ENCODE measurements at places on chromosomes 2 and 18.

GRCh38 chr2:215521031-215521430 is 85.2 kb upstream of the FN1 start:
- no peak for DNase-seq

DNA sequence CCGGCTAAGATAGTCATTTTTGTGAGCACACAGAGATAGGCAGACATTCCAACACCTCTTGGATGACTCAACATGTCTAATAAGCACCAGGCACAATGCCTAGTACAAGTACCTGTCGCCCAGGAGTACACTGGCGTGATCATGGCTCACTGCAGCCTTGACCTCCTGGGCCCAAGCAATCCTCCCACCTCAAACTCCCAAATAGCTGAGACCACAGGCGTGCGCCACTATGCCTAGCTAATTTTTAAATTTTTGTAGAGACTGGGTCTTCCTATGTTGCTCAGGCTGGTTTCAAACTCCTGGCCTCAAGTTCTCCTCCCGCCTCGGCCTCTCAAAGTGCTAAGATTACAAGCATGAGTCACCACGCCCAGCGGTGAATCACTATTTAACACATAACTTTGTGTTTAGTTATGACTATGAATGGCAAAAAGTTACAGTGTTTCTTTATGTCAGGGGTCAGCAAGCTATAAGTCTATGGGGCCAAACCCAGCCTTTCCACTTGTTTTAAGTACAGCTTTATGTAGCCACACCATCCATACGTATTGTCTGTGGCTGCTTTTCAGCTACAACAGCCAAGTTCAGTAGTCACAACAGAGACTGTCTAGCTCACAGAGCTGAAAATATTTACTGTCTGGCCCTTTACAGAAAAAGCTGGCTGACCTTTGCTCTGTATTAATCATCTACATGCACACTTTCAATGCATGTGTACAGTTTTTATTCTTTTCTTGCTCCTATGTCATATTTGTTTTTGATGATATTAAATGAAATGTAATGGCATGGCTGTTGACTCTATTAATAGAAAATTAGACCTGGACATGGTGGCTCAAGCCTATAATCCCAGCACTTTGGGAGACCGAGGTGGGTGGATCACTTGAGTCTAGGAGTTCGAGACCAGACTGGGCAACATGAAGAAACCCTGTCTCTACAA is 18.7 kb downstream of the ORC2 start:
- peak; percentile 62 for DNase-seq

DNA sequence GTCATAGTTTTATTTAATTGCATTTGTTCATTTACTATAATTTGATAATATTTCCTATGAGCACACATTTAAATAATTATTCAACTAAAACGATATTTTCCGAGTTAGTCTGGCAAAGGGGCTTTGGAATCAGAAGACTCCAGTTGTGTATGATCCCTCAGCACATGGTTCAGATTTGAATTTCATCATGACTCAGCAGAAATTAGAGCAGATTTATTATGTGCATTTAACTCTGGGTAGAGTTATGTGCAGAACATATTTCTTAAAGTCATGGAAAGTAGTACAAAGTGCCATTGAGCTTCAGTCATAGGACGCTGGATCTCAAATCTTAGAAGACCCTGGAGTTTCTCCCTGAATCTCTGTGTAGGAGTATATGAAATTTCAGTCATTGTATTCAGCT is 106.7 kb downstream of the ADCYAP1 start:
- DNase-seq: no peak

GRCh38 chr18:48308027-48308635 is 101.1 kb downstream of the ZBTB7C start:
- DNase-seq: no peak

DNA sequence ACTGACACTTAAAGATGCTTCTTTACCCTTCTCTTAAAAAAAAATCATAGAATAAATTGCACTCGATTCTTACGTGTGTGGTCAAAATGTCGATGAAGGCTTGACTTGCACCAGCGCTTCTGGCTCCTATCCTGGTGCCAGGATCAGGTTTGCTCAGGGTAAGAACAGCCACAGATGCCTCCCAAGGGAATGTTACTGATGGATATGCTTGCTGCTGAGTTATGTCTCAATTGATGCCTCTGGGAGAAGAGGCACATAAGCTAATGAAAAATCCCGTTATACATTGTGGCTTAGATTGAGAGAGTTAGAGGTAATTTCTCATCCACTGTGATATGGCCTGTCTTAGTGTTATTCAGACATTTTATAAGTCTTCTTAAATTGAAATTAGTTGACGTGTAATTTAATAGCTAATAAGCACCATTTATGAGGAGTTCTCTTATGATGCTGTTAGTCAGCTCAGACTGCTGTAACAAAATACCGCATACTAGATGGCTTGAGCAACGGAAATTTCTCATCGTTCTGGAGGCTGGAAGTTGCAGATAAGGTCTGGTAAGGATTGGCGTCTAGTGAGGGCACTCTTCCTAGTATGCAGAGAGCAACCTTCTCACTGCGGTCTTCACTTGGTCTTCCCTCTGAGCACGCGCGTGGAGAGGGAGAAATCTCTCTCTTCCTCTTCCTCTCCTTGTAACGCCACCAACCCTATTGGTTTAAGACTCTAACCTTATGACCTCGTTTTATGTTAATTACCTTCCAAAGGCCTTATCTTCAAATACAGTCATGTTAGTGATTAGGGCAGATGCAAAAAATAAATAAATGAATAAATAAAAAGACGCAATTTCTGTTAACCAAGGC is 116.6 kb upstream of the NOSTRIN start:
- DNase-seq: peak; percentile 61

DNA sequence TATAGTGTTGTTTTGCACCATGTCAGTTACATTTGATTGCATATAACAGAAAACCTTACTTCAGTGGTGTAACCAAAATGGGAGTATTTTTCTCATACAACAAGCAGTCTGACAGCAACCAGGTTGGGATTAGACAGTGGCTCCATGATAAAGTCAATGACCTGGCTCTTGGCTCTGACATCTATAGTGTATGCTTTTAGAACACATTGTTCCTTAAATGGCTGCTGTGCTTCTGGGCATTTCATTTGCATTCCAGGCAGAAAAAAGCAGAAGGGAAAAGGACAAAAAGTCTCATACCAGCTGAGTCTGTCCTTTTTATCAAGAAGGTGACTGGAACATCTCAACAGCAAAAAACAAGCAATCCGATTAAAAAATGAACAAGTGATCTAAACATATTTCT is 10.2 kb downstream of the MERTK start:
- peak; percentile 24 for DNase-seq

DNA sequence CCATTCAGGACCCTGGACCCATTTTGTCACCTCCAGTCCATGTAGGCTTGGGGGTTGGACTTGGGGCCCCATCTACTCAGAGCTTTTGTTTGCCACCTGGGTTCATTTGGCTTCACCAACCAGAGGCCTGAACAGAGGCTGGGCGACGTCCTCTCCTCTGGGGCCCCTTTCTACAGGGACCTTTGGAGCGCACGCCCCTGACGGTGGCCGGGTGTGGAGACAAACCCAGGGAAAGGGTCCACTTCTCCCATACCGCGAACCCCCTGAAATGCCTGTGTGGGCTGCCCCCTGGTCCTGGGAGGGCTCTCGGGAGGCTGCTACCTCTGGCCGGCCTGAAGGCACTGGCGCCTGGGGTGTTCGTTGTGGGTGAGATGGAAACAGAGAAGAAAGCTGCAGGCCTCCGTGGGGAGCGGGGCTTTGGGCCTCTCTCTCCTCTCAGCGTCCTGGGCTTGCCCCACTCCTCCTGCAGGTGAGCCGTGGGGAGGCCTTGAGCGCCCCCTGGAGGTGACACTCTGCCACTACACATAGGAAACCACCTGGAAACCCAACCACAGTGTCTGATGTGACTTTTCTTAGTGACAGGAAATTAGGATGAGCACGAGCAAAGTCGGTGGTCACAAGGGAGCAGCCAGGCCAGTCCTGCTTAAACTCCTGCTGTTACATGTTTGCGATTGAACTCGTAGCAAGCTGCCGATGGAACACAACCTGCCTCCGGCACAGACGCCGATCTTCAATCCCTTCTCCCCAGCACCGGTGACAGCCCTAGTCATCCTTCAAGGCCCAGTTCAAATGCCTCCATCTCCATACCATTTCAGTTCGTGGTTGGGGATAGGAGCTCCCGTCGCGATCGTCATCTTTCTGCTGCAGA is 12.0 kb upstream of the NTSR2 start:
- DNase-seq: peak; percentile 22

DNA sequence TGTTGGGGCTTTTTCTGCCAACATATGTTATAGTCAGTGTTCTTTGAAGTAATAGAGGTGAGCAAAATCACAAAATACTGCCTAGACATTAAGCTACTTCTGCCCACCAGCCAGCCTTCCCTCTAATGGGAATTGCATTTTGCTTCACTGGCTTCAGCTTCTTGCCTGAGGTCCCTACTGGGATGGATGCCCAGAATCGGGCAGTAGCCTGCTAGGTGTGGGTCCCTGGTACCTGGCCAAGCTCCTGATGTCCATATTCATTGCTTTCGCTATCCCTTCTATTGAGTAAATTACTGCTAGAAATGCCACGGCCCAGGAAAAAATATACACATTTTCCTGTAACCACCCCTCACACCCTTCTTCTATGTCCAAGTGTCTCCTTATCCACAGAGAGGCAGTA is 27.0 kb downstream of the CRYGD start:
- no peak for DNase-seq

- no peak for DNase-seq
These were observed 77.0 kb downstream of the PDCL3 start for GRCh38 chr2:100639588-100640390.

GRCh38 chr2:170155022-170155722 is 22.8 kb upstream of the MYO3B start:
- DNase-seq: peak; percentile 2

DNA sequence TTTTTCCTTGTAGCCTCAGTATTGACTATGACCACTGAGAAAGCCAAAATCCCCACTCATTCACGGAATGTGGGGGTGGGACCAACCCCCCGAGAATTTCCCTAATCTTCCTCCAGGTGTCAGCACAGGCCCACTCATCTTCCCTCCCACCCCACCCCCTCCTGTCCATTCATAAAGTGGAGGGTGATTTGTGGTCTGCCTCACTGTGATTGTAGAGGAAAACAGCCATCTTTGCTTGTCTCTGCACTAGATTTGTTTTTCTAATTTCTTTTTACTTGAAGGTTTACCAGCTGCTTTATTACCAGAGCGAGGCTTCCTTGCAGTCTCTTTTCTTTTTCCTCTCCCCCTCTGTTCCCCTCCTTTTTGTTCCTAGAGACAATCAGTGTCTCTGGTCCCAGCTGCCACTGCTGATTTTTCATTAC is 171.8 kb downstream of the ICOS start:
- DNase-seq: no peak

DNA sequence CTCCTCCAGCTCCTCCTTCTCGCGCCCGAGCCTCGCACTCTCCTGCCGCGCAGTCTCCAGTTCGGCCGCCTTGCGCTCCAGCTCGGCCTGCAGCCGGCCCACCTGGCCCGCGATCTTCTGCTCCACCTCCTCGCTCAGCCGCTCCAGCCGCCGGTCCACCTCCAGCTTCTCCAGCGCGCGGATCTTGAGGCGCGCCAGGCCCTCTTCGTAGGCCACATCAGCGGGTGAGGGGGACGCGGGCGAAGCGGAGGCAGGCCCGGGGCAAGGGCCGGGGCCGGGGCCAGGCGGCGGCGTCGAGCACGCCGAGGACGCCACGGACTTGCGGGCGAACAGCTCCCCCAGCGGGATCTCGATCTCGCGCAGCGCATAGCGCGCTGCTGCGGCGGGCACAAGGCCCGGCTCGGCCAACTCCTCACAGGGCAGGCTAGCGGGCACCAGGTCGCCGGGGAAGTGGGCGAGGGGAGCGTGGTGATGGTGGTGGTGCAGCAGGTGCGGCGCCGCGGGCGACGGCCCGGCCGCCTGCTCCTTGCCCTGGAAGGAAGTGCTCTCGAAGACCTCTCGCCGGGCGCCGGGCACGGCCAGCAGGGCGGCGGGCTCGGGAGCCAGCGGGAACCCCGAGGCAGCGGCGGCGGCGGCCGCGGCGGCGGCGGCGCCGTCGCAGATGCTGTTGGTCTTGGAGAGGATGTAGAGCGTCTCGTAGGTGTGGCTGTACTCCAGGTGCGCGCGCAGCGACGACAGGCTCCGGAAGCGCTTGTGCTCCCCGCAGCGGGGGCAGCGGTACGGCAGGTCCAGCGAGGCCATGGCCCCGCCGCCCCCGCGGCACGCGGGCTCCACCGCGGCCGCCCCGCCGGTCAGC is 15.2 kb downstream of the FBXO41 start:
- peak; percentile 27 for DNase-seq

- no peak for DNase-seq
These were observed 44.3 kb downstream of the AQP4 start for GRCh38 chr18:26821181-26821580.

GRCh38 chr2:161085149-161085548 is 75.1 kb upstream of the TANK start:
- DNase-seq: no peak

- DNase-seq: peak; percentile 75
These were observed 63.4 kb downstream of the MREG start for GRCh38 chr2:215949991-215950404.

GRCh38 chr2:174495365-174496012 is 8.7 kb upstream of the GPR155 start:
- DNase-seq: no peak

DNA sequence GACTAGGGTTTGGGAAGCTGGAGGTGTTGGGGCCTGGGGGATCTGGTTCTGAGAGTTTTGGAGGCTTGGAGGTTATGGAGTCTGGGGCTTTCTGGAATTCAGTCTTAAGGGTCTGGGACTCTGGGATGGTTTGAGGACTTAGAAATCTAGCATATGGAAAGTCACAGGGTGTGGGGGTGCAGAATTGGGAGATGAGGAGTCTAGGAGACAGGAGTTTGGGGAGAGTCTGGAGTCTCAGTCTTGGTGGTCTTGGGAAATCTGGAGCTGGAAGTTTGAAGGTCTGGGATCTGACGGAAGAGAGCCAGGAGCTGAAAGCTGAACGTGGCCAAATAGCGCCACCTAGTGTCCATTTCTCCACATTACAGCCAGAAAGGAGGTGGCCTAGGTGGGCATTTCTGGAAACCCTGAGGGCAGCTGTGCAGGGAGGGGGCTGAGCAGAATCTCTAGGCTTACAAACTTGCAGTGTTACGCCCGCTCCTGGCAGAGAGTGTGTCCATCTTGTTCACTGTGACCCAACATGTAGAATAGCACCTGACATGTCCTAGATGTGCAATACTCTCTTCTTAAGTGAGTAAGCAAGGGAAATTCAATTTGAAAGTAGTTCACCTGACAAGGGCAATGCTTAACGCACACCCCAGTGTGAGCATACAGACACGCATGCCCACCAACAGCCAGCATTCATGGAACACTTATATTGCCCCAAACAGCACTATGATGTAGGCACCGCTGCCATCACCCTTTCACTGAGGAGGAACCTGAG is 204.8 kb downstream of the TFCP2L1 start:
- peak; percentile 67 for DNase-seq

All from suppressor macrophage treated with lipopolysaccharide for 1 hour (primary cell).